CD4-positive, alpha-beta T cell treated with Interleukin-17A for 1 hour (primary cell): ENCODE measurements at places on chromosomes 13 and 19.
A peak's percentile ranks its signal among the peaks of the same experiment; 100 is the strongest.

DNA sequence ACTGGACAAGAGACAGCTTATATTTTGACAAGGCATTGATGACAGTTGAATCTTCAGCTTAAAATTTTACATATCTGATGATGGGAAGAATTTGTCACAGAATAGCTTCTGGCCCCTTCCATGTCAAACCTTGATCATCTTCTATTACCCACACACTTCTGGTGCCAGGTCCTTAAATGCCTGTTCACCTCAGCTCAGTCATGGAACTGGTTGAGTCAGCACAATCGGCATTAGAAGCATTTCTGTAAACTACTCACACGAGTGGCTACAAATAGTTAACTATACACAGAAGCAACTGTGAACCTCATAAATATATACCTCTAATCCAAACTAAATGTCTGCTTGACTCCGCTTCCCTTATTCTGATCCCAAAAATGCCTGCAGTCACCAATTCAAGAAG is 161.2 kb downstream of the FOXO1 start:
- DNase-seq, result no peak

GRCh38 chr19:49212016-49212701 is 54.6 kb downstream of the TRPM4 start:
- DNase-seq, result no peak

GRCh38 chr13:25065974-25066770 is 29.8 kb upstream of the PABPC3 start:
- DNase-seq, result no peak

DNA sequence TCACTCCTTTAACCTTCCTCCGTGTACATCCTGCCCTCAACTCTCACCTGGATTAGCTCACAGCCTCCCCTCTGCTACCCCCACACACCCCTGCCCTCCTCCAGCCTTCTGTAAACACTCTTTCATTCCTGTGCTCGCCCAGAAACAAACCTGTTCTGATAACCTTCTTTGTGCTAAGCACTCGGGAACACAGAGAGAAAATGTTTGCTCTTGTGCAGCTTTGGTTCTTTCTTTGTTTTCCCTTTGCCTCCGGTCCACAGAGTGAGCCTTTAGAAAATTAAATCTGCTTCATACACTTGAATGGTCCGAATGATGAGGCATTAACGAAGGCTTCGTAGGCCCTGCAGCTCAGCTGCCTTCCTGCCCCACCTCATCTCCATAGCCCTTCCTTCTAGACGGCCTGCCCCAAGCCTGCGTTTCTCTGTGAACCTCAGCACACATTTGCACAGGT is 6.6 kb upstream of the ZDHHC20 start:
- DNase-seq, result no peak

- DNase-seq, result peak; percentile 73
These were observed 39.7 kb downstream of the RCBTB2 start for GRCh38 chr13:48493066-48493765.

- DNase-seq, result no peak
These were observed 83.0 kb downstream of the USP12 start for GRCh38 chr13:27088619-27089018.

GRCh38 chr19:13887517-13887916 is 10.6 kb downstream of the NANOS3 start:
- peak; percentile 10 for DNase-seq

- DNase-seq, result no peak
These were observed 39.3 kb upstream of the KL start for GRCh38 chr13:32976912-32977311.

DNA sequence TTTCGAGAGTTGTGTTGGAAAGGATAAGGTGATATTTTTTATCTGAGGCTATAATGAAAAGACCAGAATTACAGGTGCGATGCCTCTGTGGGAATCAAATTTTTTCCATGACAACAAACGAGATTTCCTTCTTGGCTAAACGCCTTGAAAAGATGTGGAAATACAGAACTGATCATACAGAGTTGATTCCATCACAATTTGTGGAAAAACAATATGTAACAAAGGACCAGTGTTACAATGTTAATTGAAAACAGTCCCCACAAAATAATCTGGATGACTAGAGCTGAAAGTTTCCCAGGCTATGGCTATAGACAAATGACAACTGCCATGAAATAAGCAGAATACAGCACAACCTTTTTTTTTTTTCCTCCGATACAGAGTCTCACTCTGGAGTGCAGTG is 628.9 kb downstream of the DIAPH3 start:
- DNase-seq, result no peak

- no peak for DNase-seq
These were observed 15.0 kb downstream of the TMEM143 start for GRCh38 chr19:48348737-48349136.

- no peak for DNase-seq
These were observed 1.1 kb downstream of the VSTM2B start for GRCh38 chr19:29526730-29527499.
